Left lobe of liver (tissue), 2 donors: ENCODE measurements at places on chromosomes 5 and 9. TPM values are rescaled to one million over a fixed set of nuclear protein-coding genes. Genes with fewer than 3 reads are reported as not detected.

ENDOG gene
- total RNA-seq = 53.0 TPM

GRCh38 chr5:16774806-16775205, 158.0 kb upstream of the RETREG1 start:
- no peak for DNase-seq

- peak; percentile 94 for DNase-seq
These were observed at the start of gene ZFP62 for GRCh38 chr5:180860887-180861822. TSS of gene ZFP62 (minus strand) at chr5:180861276. CDS start at chr5:180861219, 57 bp downstream.

DNA sequence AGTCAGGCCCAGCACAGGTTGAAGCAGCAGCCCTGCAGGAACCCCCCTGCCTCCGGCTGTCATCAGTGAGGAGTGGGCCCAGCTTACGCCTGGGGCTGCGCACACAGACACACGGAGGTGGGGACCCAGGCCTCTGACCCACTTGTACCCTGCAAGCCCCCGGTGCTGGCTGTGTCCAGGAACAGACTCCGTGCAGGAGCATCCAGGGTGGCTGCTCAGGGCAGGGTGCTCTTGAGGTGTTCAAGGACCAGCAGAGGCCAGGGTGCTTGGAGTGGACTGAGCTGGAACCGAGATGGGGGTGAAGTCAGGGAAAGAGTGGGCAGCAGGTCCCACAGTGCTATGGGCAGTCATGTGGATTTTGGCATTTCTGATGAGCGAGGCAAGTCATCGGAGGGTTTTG, 199.5 kb downstream of the CACNA1B start:
- DNase-seq = peak; percentile 28

DNA sequence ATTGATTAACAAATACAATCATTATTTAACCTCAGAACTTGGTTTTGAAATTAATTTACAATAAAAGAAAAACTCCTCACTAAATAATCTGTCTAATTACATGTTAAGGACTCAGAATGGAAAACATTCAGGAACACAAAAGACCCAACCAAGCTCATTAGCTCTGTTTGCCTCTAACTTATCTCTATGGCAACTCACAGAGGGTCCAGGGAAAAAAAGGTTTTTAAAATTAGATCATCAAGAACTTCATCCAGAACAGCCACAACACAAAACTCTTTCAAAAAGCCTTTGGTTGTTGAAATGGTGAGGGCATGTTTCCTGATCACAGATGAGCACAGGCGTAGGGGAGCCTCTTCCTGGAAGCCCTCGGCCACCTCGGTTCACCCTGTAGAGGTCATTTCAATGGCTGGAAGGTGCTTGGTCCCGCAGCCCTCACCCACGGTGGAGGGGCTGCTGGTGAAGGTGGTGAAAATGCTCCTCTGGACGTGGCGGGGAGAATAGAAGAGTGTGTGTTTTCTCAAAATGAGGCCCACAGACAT, 17.2 kb upstream of the TCF7 start:
- no peak for DNase-seq

DNA sequence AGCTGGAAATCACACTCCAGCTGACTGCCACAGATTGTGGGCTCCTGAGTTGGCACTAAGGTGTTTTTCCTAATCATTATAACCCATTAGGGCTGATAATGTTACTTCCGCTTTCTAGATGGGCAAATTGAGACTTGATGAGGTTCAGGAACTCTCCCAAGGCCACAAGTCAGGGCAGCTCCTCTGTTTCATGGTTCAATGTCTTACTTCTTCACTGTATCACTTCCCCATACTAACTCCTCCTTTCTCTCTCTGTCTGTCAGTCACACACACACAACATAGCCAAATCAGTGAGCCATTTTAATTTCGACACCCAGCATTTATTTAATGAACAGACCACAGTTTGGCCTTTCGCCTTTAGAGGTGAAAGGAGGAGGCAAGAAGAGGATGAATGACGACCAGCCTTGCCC, 17.8 kb upstream of the TRAF1 start:
- DNase-seq = no peak
